Amniotic stem cell (primary cell): ENCODE measurements at places on chromosomes 7 and 10.

DNA sequence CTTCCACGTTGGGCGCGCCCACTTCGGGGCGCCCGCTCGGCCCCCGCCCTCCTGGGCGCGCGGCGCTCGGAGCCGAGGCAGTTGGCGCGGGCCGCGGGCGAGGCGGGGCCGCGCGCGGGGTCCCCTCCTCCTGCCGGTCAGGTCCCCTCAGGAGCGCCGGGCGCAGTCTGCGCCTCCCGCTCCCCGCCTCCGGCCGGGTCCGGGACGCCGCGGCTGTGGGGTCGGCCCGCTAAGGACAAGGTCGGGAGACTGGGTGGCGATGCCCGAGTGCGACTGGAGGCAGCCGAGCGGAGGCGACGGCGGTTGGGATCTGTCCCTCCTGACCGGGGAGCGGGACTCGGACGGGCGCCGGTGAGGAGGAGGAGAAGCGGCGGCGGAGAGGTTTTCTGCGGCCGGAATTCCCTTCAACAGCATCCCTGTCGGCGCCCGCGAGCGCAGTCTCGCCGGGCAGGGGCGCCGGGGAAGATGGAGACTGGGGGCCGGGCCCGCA, at the start of gene ATRNL1:
TSS of gene ATRNL1 (plus strand) at position 80 of the 490 bp plus-strand sequence. CDS start at position 466, 386 bp downstream.
- no peak for DNase-seq

DNA sequence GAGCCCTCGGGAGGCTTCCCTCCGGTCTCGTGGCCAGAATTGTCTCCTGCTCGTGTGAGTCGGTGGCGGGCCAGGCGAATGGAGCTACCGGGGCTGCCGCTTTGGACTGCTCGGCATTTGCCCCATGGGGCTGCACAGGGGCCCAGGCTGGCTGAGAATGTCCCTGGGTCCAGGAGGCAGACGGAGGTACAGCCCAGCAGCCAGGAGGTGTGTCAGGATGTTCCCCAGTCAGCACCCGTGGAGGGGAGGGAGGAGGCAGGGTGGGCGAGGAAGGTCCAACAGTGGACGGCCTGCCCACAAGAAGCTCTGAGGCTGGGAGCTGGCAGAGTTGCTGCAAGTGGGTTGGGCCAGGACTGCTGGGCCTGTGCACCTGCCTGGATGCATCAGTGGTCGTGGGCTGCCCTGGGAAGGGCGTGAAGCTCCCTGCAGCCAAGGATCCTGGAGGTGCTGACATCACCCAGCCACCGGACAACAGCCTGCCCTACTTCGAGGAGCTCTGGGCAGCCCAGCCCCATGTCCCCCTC, 46.4 kb downstream of the PDGFA start:
- no peak for DNase-seq

DNA sequence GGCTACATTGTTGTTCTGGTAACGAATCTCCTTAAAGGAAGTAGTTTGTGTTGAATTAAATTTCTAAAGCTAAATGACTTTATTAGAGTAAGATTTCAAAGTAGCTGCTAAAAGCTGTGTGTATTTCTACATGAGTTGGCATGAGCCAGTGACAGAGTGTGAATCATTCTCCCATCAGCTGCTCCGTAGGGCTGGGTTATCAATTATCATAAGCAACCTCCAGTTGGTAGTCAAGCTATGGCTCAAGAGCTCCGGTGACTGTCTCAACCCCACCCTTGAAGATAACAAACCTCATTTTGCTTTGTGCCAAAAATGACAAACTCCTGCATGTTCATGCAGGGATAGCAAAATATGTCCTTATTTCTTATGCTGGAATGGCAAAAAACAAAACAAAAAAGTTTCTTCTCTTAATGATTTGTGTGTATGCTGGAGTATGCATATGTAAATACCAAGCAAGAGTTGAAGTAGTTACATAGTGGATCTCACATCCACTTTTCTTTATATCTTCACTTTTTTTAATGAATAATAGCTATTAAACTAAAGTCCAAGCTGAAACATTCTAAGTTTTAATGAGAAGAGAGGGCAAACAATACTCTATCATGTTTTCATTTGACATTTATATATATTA, 249.4 kb downstream of the CACNA2D1 start:
- no peak for DNase-seq

DNA sequence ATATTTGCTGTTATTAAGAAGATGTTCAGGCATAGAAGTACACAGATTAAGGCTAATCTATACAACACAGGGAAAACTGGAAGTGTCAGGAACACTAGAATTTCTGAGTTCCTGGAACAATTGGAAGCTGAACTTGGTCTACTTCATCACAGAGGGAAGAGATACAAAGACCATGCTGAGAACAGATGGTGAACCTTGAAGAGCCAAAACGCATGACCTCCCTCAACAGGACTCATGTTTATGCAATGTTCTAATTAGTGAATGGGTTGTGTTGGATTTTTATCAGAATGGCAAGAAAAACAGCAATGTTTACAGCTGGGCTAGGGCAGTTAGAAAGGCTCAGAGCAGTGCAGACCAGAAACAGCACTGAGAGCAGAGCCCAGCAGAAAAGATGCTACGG, 94.9 kb downstream of the SFMBT2 start:
- no peak for DNase-seq

DNA sequence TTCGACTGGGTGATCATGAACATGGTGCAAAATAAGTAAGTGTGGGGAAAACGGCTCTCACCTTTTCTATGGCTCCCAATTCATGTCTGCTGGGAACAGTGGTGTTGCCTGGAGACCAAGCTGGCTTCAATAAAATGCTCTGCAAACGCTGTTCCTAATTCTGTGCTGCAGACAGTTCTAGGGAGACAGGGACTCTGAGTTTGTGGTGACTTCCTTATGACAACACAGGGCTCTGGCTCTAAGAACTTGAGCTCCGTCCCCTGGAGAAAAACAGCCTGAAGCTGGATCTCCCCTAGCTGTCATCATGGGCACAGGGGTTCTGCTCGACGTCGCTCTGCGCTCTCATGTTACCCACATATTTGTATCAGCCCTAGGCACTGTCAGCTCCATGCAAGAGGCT, 61.0 kb upstream of the INSYN2A start:
- no peak for DNase-seq

GRCh38 chr10:25130906-25131305, 43.9 kb upstream of the GPR158 start:
- DNase-seq: no peak
